HEK293T (cell line): ENCODE measurements at places on chromosomes 5 and 9.

GRCh38 chr9:81671880-81672280, 17.5 kb downstream of the TLE1 start:
- no peak for DNase-seq

DNA sequence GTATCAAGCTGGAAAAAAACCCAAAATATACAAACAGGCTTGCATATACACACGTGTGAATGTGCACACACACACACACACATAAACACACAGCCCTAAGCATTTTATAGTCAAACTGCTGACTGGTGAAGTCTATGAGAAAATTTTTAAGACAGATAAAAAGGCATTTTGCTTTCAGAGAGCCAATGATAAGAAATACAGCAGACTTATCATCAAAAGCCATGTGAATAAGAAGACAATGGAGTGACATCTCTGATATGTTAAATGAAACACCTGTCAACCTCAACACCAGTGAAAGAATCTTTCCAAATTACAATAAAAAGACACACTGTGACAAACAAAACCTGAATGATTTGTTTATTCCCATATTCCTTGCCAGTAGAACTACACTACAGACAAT, 233.3 kb downstream of the CDH9 start:
- no peak for DNase-seq

GRCh38 chr5:13945271-13945670, 783 bp upstream of the DNAH5 start:
- DNase-seq: no peak

DNA sequence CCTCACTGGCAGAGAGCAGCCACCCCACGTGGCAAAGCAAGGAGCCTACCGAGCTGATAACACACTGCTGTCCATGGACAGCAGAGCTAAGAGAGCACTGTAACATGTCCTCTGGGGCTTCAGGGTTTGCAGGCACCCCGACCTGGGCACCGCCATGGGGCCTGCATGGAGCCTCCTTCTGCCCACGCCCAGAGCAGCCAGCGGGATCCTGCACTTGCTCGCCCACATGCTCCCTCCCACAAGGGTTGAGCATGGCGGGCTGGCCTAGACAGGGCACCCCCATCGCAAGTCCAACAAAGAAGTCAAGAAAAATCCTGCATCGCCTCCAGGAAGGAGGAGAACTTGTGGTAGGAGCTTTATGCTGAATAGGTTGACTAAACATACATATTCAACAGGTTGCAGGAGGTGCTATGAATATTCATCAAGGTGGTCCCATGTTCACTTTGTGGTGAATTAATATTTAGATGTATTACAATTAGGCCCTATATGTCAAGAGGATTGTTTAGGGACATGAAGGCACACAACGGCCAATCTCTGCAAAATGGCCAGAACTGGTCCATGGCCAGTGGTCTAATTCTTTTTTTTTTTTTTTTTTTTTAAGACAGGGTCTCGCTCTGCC, 3.8 kb upstream of the MIGA2 start:
- DNase-seq: no peak

GRCh38 chr5:59617186-59617771, 276.2 kb downstream of the PDE4D start:
- no peak for DNase-seq
